Stimulated activated CD8-positive, alpha-beta memory T cell treated with anti-CD3 and anti-CD28 coated beads, Interleukin-4, amount 100 ng/mL, for 1 hour (primary cell): ENCODE measurements at places on chromosomes 7 and 10.

DNA sequence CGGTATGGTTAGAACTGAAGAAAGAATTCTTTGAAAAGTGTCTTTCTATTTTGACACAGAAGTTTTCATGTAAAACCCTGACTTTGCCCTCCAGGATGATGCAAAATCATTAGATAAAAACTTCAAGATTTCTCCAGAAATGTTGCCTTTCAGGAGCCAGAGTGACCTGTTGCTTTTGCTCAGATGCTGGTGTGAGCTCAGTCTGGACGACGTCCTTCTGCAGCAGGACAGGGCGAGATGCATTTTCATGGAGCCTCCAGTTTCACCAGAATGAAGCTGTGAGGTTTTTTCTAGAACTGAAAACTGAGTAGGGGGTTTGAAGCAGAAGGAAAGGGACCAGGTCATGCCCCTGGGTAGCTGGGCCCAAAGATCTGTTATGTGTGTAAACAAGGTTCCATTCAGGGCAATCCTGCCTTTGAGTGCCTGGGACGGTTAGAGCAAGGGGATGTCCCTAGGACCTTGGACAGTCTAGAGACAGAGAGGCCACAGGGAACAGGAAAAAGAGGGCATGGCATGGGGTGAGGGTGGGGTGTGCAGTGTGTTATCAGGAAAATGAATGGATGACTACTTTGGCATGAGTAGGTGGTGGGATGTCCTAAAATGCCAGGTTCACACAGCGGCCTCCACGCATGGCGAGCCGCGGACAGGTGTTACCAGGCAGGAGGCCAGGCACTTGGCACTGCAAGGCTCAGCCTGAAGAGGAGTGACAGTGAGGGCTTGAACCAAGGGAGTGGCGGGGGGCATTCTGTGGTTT, 356.3 kb downstream of the CXCL12 start:
- DNase-seq, result no peak

DNA sequence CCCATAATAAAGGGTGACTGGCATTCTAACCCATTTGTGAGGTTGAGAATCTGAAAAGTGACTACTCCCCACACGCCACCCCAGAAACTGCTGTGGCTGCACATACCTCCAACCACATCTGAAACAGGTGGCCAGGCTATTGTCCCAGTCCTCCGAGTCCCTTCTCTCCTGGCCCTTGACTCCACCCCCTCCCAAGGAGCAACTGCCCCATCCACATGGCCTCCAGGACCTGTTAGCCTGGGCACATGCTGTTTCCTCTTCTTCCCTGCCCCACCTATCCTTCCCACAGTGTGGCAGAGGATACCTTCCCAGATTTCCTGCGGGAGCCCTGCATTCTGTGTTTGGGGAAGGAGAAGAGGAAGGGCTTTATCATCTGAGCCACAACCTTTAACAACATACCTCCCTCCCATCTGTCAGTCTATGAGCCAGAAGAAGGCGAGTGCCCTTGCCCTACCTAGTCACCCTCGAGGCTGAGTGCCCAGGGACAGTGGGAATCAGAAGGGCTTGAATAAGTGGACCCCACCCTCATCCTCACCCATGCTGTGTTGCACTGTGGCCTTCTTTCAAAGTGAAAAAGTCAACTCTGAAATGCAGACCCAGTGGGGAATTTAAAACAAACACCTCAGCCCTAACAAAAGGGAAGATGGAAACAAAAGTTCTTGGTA, 11.9 kb downstream of the STEAP1B start:
- no peak for DNase-seq

DNA sequence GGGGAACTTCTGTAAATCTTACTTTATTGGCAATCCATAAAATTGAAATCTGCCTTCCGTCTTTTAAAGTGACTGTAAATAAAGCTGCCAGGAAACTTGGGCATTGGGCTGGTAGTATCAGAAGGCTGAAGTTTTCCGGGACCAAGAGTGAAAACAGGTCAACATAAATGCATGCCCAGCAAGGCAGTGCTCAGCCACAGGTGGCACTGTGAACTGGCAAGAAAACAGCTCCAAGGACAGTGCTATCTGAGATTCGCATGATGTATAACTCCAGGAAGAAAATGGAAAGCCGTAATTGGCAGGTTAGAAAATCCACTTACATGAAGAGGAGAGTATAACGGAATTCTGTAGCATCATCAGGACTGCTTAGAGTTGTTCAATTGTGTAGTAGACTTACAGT, 1.9 kb upstream of the INSYN2A start:
- DNase-seq, result no peak

GRCh38 chr7:28411876-28412662, at the start of gene CREB5:
Gene CREB5 (plus strand): TSS chr7:28412518. CDS start chr7:28412915, 397 bp downstream.
- no peak for DNase-seq

DNA sequence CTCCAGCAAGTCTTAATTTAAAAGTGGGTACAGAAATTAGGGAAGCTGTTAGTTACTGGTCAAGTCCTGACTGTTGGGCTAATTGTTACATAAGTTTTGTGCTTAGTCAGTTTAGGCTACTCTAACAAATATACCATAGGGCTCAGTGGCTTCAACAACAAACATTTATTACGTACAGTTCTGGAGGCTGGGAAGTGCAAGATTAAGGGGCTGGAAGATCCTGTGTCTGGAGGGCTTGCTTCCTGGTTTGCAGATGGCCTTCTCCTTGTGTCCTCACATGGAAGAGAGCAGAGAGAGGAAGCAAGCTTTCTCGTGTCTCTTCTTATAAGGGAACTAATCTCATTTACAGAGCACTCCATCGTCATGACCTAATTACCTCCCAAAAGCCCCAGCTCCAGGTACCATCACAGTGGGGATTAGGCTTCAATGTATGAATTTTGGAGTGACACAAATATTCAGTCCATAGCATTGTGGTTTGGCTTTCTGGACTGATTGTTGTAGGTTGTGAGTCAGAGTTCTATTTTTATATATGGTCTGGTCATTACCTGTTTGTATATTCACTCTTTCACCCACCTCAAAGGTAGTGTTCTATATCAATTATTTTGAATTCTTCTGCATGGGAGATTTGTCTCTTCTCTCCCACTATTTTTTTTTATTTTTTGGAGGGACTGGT, 17.1 kb downstream of the ST7 start:
- DNase-seq, result no peak

GRCh38 chr7:122136078-122136477, 8.0 kb downstream of the AASS start:
- no peak for DNase-seq

DNA sequence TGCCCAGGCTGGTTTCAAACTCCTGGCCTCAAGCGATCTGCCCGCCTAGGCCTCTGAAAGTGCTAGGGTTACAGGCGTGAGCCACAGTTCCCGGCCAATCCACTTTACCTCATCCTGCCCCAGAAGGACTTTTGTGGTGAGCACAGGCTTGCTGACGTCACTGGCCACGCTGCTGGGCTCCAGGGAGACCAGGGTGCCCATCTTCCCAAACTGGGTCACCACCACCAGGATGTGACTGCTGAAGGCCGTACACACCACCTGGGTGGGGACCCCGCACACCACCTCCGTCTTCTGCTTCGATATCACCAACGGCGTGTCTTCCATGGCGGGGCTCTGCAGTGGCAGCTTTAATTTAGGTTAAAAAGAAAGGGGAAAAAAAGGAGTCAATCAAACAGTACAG, 816 bp downstream of the PSMG3 start:
- DNase-seq, result no peak

DNA sequence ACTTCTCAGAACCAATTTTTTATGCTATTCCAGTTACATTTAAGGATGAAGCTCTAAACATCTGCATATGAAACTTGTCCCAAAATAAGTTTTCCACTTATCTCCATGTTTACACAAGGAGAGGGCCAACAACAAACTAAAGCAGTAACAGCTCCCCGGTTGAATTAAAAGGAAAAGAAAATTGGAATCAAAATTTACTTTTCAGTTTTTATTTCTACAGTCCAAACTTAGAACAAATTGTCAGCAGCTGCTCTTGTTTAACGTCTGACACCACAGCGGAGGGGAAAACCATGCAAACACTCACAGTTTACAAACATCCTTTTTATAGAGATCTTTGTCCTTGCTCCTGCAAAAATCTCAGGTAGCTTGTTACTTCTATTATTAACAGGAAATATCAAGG, 101.3 kb downstream of the COL28A1 start:
- DNase-seq, result no peak

- DNase-seq, result no peak
These were observed 63.9 kb upstream of the LOXL4 start for GRCh38 chr10:98331885-98332284.

GRCh38 chr10:33901166-33901565, 566.7 kb upstream of the NRP1 start:
- DNase-seq, result no peak

- DNase-seq, result no peak
These were observed 71.4 kb downstream of the KCNMA1 start for GRCh38 chr10:77566236-77566635.

- no peak for DNase-seq
These were observed 146.5 kb downstream of the MAPK8 start for GRCh38 chr10:48452879-48453412.

DNA sequence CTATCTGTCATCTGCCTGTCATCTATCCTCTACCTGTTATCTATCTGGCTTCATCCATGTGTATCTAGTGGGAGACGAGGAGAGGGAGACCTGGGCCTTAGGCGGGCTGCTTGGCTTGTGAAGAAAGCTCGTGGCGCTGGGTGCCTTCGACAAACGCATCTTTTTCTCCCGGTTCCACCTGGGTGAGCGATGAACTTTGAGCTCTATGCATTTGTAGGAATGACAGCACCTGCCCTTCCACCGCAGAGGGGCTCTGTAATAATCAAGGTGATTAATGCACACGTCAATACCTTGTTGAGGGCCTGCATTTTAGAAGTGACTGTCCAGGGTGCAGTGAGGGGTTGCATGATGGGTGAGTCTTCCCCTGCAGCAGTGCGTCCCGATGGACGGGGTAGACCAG, 2.6 kb upstream of the VIPR2 start:
- no peak for DNase-seq

GRCh38 chr10:132264966-132265889, 42.5 kb downstream of the STK32C start:
- no peak for DNase-seq

DNA sequence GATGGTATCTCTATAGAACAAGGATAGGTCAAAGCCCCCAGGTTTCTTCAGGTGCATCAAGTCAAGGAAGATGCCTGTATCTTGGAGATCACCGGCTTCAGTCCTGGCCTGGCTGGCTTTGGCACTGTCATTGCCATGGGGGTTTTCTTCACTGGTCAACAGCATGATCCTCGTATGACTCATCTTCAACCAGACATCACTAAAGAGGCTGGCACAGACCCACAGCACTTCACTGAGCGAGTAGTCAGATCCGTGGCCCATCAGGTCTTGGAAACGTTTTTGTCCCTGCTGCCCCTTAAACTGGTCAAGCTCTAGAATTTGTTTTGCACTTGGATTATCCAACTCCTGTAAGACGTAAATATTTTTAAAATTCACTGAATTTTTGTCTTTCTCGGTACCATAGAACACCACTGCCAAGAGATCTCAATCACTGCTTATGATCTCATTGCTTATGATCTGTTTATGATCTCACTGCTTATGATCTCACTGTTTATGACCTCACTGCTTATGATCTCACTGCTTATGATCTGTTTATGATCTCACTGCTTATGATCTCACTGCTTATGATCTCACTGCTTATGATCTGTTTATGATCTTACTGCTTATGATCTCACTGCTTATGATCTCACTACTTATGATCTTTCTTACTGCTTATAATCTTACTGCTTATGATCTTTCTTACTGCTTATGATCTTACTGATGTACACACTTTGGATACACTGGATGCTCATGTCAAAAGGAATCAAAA, 135.2 kb downstream of the CYP26A1 start:
- no peak for DNase-seq

- no peak for DNase-seq
These were observed 38.9 kb downstream of the CREB3L2 start for GRCh38 chr7:137962875-137963507.

DNA sequence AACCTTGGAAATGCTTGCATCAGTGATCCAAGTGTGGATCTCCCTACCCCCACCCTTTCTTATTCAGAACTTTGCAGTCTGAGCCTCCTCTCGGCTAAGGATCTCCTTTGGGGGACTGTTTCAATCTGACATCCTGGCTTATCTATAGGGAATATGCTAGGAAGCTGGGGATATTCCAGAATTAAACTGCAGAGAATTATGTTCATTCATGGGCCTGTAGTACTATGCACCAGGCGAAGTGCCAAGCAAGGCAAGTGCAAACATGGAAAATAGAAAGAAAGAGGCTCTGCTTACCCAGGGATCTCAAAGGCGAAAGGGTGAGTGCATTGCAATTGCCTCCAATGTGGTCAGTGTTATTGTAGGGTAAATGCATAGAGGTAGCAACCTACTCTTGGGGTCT, 96.5 kb downstream of the CACNB2 start:
- no peak for DNase-seq

DNA sequence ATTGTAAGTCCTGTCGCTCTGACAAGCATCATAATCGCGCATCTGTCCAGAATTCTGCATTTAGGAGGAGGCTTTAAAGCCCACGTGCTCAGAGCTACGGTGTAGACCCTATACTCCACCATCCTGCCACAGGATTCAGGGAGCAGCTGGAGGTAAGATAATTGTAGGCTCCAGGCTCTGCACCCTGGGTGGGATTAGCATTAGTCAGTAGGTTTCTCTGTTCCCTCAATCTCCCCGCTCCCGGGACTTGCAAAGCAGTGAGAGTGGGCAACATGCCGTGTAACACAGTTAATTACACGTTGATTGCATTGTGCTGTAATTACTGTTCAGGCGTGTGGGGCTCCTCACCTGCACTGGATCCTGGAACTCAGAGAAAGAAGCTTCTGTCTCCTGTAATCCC, 89.3 kb upstream of the CUX1 start:
- no peak for DNase-seq

- DNase-seq, result no peak
These were observed 129.4 kb downstream of the BMPER start for GRCh38 chr7:34034728-34035127.

DNA sequence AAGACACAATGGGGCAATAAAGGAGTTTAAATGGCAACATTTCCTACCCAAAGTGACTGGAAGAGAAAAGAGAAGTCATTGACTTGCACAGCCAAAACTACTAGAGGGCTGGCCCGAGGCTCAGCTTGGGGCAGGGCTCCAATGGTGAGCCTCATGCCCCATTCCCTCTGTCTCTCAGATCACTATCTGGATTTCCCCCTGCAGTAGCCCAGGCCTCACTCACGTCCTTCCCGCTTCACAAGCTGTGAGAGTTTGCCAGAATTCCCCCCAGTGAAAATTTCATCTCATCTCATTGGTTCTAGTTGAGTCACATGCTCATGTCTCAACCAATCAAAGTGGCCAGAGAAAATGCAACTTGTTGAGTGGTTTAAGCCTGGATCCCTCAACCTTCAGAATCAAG, 181.3 kb downstream of the WDR11 start:
- DNase-seq, result no peak

DNA sequence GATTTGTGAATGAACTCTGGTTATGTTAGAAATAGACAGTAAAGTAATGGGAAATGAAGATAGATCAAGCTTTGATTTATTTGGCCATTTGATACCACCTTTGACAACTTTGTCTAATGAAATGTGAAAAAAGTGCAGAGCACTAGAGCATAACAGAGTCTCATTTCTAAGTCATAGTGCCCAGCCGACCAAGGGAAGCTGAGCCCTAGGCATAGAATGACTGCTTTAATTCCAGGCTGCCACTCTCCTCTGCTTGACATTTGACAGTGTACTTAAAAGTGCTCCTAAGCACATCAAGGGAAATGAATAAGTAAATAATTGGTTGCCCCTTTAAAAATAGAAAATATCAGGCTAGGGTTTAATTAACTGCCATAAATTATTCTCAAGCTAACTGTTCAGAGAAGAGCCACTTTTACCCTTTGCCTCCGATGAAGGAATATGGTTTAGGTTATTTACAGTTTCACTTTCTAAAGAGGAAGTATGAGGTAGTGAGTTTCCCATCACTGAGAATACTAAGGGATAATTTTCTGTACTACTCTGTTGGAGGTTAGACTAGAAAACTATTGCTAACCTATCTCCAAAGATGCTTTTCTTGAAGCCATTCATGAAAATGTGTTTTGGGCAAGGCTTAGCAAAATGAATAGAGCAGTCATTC, 591.6 kb downstream of the REEP3 start:
- no peak for DNase-seq
